ENCODE measurements at places on chromosomes 1 and 21.

GRCh38 chr1:56302878-56303277 is 276.5 kb downstream of the PLPP3 start:
- no peak for DNase-seq

DNA sequence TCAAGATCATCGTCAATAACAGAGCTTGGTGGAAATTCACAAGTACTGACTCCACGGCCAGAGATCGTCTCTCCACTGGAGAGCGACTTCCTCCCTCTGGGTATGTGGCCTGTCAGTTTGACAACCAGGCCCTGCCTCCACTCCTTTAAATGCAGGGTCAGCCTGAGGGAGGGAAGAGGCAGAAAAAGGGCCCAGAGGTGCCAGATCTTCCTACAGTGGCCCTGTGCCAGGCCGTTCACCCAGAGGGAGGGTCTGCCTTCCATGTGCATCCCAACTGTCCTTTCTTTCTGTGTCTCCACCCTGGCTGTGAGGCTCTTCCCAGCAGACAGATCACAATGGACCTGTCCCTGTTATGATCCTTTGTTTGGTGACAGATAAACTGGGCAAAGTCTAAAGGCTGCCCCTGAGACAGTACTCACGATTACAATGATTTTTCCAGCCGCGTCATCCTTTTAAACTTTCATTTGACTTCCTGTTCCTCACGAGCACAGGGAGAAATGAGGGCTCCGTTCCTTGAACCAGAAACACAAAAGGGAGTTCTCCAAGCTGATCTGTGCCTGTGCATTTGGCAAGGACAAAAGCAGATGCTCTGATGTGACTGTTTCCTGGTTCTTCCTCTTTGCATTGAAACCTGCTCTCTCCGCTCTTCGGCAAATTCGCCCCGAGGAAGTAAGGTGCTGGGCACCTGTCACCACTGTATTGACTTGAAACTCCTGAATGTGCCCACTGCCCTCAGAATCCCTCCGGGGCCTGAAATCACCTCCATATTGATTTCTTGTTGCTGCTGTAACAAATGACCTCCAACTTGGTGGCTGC is 126.7 kb downstream of the PGBD5 start:
- DNase-seq, result peak; percentile 69

DNA sequence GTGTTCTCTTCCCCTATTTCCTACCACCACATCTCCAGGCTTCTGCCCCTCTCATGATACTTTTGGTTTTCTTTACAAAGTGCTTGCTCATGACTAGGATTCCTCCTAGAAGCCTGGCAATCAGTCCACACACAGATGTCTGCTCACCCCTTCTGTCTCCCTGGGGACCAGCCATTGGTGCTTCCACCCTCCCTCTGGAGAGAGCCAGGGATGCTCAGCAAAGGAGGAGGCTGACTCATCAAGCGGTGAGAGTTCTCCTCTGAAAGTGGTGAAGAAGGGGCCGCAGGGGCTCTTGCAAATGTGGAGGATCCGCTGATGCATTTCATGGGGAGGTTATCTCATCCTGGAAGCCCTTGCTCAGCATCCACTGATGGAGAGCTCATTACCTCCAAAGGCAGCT is 14.5 kb downstream of the NT5C1A start:
- DNase-seq, result no peak

DNA sequence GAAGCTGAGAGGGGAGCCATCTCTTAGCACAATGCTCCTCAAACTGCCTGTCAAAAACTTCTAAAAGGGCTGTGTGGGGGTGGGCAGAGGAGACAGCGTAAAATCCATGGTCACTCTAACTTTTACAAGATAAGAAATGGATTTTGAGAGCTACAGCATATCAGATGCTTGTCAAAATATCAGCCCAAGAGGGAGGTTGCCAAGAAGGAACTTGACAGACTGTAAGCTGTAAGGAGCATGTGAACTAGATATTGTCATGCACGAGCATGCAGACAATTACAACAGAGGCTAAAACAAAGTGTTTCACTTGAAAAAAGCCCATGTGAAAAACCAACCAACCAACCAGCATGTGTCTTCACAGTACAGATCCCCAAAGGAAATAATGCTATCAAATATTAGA is 107.3 kb upstream of the B3GALT2 start:
- no peak for DNase-seq

GRCh38 chr1:232334811-232335210 is 295.1 kb downstream of the SIPA1L2 start:
- DNase-seq, result no peak
